ENCODE measurements at places on chromosomes 7 and 10.

DNA sequence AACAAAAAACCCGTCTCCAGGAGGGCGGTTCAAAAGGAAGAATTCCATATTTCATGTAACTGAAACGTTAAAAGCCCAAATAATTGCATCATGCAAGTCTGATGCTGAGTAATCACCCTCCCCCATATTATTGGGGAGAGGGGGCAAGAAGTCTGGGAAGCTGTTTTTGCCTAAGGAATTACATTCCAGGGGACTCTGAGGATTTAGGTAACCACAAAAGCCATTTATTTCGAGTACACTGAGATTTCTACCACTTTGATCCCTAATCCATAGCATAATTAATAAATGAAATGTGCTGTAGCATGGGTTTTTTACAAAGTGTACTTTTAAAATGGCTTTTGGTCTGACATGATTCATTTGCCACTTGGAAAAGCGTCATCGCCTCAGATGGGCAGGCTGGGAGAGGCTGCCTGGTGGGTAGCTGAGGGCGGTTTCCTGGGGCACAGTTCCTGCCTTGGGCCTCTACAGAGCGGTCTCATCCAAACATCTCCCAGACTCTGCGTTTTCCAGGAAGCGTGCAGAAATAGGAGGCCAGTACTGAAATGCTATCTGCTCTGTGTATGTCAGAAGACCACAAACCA lies 106.5 kb downstream of the TCF7L2 start:
- peak; percentile 39 for DNase-seq

DNA sequence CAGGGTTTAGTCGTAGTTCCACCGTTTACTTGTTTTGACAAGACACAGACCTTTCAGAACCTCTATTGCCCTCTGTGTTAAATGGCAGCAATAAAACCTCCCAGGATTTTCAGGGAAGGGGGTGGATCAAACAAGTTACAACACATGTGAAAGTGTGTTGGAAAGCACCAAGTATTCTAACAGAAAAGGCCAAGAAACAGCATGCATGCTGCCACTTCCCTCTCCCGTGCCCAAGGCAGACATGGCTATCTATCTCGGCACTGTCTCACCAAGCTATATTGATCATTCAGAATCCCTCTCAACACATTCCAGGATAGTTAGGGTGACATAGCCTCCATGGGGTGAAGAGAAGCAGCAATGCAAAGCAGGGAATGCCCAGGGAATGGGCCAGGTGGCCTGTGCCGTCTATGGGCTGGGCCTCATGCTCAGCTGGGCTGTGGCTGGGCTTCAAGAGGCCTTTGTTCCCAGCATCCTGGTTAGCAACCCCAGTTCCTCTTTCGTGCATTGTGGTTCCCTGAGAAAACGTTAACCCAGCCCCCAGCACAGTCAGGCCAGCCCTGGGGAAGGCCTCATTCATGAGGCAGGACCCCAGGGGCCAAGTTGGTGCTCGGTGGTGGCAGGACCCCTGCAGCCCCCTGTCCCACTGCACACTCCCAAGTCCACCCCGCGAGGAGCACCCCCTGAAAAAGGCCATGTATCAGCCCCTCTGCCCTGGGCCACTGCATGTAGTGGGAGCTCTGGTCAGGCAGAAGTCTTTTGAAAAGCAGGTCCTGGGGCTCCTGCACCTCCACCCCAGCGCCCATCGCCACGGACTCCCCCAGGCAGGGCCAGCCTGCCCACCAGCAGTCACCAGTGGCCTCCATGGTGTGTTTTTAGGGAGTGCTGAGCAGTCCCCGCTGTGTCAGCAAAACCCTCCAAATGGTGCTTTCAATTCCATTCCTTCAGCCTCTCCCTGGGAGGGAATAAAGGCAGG lies 25.5 kb downstream of the VSIR start:
- no peak for DNase-seq

GRCh38 chr10:21726601-21727225 lies 192.7 kb downstream of the MLLT10 start:
- DNase-seq: no peak

DNA sequence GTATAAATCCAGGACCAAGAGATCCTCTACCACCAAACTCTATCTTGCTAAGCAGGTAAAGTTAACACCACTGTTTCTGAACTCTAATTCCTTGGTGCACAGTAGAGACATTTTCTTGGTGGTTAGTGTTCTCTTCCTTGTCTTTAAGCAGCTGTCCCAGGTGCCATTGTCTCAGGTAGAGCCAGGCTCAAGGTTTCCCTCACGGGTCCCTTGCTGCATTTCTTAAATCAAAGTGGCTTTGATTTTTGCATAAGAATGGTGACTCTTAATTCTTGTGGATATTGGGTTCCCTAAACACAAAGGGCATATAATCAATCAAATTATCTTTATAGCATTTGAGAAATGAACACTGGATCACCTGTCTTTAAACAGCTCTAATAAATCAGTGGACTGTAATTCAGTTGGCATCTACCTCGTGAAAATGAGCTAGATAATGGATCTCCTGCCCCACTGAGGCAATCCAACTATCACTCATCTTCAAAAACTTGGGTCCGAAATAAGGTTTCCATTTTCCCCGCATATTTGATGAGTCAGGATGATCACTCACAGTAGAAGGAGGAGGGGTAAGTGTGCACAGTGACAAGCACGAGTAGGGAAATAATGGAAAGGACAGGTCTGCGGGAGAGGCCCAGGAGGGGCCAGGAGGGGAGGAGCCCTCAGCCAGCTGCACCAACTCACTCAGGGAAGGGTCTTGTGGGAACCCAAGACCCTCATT lies 2.4 kb downstream of the ABCC2 start:
- no peak for DNase-seq

DNA sequence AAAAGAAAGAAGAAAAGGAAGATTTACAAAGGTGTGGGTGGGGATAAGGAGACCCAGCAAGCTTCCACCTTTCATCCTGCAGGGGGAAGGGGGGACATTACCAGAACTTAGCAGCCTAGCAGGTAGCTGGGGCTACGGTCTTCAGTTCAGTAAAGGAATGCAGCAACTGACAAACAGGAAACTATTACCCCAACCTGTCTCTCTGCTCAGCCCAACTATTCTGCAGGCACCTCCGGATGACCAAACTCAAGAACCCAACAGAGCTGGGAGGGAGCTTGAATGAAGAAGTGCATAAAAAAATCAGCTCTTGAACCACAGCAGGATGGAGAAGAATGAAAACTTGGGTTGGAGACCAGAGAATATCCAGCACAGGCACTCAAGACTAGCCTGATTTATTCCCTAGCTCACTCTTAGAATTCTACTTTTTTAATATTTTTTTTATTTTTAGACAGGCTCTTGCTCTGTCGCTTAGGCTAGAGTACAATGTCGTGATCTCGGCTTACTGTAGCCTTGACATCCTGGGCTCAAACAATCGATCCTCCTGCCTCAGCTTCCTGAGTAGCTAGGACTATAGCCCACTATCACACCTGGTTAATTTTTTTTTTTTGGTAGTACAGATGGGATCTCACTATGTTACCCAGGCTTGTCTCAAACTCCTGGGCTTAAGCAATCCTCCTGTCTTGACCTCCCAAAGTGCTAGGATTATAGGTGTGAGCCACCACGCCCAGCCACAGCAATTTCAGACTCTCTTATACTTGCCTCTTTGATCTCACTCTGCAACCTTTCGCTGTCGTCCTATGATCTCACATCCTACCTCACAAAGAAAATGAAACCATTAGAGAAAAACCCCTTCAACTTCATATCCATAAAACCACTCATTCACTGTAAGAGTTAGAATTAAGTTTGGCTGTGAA lies 18.5 kb upstream of the C10orf67 start:
- DNase-seq: no peak

DNA sequence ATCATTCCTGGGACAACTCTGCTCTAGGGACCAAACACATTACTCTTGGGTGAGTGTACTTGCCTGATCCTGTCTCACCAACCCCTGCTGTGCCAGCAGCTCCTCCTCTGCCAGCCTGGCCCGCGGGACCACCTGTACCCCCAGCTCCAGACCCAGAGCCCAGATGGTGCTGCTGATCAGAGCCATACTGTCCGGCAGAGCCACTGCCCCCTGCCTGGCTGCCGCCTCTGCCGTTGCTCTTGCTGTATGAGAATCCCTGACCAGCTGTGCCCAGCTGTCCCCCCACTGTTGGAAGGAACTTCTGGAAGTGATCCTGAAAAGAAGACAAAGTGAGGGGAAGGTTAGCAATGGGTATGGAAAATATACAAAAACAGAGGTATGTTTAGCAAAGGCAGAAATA lies 6.9 kb downstream of the MYOZ1 start:
- DNase-seq: no peak

- DNase-seq: no peak
Observed at GRCh38 chr7:130221746-130222145, 14.1 kb downstream of the SSMEM1 start.

DNA sequence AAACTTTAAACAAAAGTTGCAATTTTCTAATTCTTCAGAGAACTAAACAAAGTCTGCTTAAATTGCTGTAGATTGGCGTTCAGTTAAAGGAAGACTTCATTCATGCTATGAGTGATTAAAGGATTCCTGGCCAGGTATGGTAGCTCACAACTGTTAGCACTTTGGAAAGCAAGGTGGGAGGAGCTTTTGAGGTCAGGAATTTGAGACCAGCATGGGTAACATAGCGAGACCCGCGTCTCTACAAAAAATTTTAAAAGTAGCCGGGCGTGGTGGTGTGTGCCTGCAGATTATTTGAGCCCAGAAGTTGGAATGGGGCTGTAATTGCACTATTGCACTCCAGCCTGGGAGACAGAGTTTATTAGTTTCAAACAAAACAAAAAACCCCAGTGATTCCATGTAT lies 13.5 kb upstream of the SCRN1 start:
- DNase-seq: no peak

DNA sequence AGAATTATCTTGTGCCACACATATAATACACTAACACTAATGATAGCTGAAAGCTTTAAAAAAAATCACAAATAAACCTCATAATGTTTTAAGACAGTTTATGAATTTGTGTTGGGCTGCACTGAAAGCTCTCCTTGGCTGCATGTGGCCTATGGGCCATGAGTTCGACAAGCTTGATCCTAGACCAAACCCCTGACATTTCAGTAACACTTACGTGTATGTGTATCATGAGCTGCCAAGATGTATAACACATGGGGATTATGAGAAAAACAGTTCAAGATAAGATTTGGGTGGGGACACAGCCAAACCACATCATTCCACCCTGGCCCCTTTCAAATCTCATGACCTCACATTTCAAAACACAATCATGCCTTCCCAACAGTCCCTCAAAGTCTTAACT lies 823.8 kb downstream of the PCDH15 start:
- DNase-seq: no peak

DNA sequence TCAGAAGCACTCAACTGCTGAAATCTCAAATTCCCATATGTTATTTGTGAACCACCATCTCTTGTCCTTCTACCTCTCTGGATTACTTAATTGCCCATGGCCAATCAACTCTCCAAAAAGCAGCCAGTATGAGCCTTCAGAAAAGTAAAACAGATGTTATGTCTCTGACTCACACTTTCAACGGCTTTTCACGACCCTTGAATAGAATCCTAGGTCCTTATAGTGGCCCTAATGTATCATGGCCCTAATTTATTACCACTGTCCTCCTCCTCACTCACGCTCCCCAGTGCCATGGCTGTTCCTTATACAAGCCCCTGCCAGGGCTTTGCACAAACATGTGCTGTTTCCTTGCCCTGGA lies 20.0 kb downstream of the ZNF438 start:
- no peak for DNase-seq

DNA sequence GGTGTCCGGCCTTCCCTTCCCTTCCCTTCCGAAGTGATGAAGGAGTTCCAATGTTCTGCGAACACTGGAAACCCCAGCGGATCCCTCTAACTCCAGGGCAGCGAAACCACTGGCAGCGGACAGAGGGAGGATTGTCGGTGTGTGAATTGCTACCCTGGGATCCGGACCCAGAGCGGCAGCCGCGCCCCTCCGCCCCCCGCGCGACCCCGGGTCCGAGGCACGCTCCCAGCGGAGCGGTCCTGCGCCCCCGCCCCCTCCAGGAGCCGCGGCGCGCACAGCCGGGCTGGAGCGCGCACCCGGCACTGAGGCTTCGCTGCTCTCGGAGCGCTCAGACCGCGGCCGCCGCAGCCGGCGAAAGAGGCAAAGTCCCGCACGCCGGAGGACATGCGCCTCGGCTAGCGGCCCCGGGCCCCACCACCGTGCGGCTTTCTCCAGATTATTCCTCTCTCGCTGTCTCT lies at the start of gene PTPRZ1:
Gene PTPRZ1 (plus strand): TSS at position 331 of the 458 bp plus-strand sequence. CDS start 339 bp downstream, outside the sequence.
- DNase-seq: no peak

DNA sequence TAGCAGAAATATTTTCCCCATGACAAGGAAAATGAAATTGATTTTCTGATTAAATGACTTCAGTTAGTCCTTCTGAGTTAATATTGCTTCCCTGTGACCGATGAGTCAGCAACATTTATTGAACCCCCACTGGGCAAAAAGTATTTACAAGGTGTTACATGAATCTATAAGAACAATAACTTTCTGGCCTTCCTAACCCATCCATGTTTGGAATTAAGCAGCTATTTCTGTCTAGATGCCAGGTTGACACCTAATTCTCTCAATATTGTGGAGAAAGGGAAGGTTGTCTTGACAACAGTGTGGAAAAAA lies 112.9 kb upstream of the JAZF1 start:
- DNase-seq: no peak

GRCh38 chr7:151866761-151867655 lies 9.9 kb downstream of the PRKAG2 start:
- DNase-seq: no peak

DNA sequence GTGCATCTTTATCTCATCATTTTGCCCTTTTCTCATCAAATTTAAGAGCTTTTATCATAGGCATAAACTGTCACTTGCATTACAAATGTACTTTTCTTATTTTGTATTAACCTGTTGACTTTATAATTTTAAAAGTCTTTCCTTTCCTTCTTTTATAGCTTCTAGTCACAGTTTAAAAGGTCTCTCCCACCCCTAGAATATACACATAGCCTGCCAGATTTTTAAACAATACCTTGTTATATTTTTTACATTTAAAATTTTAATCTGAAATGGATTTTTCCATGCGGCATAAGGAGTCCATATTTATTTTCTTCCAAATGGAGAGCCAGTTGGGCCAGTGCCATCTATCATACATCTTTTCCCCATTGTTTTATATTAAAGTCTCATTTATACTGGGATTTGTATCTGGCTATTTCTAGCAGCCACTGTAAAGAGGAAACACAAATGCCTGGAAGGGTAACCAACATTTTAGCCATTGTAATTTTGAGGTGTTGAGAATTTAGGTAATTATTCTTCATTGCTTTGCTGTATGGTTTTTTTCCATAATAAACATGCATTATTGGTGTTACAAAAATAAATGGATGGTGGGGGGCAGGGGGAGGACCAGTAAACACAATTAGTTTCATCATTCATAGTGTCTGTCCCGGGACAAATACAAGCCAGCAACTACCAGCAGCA lies 92.8 kb downstream of the CCDC71L start:
- no peak for DNase-seq

GRCh38 chr10:3472287-3473051 lies 299.9 kb upstream of the PITRM1 start:
- no peak for DNase-seq
